ENCODE measurements at places on chromosomes 7 and 10. TPM values are rescaled to one million over a fixed set of nuclear protein-coding genes. Genes with fewer than 3 reads are reported as not detected.

The CRYGN gene
- polyA plus RNA-seq: not detected

The HABP2 gene
- not detected for polyA plus RNA-seq

The GPR85 gene
- polyA plus RNA-seq: 4.3 TPM

- no peaks in the 10 kb centered on the region for H3K27me3 ChIP-seq
- no peak overlapping the region for H3K27ac ChIP-seq
- peaks cover 10% of the 10 kb centered on the region for H3K4me1 ChIP-seq
- no peaks in the 10 kb centered on the region for H3K36me3 ChIP-seq
Observed at GRCh38 chr10:132511121-132512051, 26.2 kb upstream of the INPP5A start.

GRCh38 chr7:3371601-3372000, 70.5 kb downstream of the SDK1 start:
- no peak overlapping the region for H3K27ac ChIP-seq
- no peaks in the 10 kb centered on the region for H3K4me1 ChIP-seq
- no peak for DNase-seq
- no peak overlapping the region for H3K4me3 ChIP-seq
- H3K36me3 ChIP-seq: no peaks in the 10 kb centered on the region

DNA sequence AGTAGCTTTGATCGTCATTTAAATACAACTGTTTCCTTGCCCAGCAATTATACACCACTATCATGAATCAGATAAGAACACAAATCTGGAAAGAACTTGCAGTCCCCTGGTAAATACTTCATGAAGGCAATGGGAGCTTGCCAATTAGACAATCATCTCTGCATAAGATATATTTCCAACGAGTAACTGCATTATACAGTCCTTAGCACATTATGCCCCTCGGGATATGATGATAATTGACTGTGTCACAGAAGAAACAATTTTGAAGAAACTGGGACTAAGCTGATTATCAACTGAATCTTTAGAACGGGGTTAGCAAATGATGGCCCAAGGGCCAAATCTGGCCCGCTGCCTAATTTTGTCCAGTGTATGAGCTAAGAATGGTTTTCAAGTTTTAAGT, 155.7 kb downstream of the TRIL start:
- H3K4me3 ChIP-seq: no peak overlapping the region
- 0 out of 2 replicates have a peak, but pooled peaks cover 6% of the 10 kb centered on the region for H3K4me1 ChIP-seq
- no peaks in the 10 kb centered on the region for H3K36me3 ChIP-seq
- H3K27ac ChIP-seq: peak overlapping the region; percentile 62
- DNase-seq: peak; percentile 80
- no peaks in the 10 kb centered on the region for H3K27me3 ChIP-seq

GRCh38 chr10:73768881-73769280, 13.0 kb upstream of the CHCHD1 start:
- peaks cover 15% of the 10 kb centered on the region for H3K4me1 ChIP-seq
- no peaks in the 10 kb centered on the region for H3K27me3 ChIP-seq
- H3K36me3 ChIP-seq: peaks cover 61% of the 10 kb centered on the region
- no peak overlapping the region for H3K27ac ChIP-seq

- no peak for DNase-seq
- peak overlapping the region; percentile 78 for H3K27ac ChIP-seq
- H3K4me1 ChIP-seq: peaks cover 47% of the 10 kb centered on the region
Observed at GRCh38 chr10:77392236-77392721, 245.3 kb downstream of the KCNMA1 start.

DNA sequence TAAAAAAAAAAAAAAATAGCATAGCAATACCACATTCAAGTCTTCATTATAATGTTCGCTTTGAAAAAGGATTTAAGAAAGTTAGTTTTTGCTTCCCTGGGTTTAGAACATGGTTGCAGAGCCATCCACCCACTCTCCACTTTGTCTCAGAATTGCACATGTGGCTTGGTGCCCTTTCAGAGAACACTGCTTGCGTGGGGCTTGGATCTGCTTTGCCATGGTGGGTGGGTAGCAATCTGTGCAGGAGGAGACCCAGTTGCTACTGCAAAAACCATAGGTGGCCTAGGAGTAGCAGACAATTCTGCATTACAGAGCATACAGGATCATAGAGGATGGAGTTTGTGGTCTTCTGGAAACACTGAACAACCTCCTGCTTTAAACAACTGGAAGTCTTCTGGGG, 421.4 kb upstream of the CELF2 start:
- no peaks in the 10 kb centered on the region for H3K27me3 ChIP-seq
- H3K4me3 ChIP-seq: no peak overlapping the region
- H3K4me1 ChIP-seq: no peaks in the 10 kb centered on the region
- H3K36me3 ChIP-seq: no peaks in the 10 kb centered on the region

Measured in SK-N-SH (cell line).